ENCODE measurements at places on chromosomes 12 and 14. TPM values are rescaled to one million over a fixed set of nuclear protein-coding genes. Genes with fewer than 3 reads are reported as not detected.

The KRT73 gene
- not detected for total RNA-seq

GRCh38 chr14:92973261-92973797, 50.4 kb downstream of the CHGA start:
- DNase-seq, result peak; percentile 32

The KCNC2 gene
- not detected for total RNA-seq

The MYRFL gene
- 0.06 TPM for total RNA-seq

GRCh38 chr14:53764846-53765245, 191.8 kb downstream of the BMP4 start:
- no peak for DNase-seq

GRCh38 chr14:64726585-64726890, 22.3 kb downstream of the PLEKHG3 start:
- DNase-seq, result peak; percentile 86

DNA sequence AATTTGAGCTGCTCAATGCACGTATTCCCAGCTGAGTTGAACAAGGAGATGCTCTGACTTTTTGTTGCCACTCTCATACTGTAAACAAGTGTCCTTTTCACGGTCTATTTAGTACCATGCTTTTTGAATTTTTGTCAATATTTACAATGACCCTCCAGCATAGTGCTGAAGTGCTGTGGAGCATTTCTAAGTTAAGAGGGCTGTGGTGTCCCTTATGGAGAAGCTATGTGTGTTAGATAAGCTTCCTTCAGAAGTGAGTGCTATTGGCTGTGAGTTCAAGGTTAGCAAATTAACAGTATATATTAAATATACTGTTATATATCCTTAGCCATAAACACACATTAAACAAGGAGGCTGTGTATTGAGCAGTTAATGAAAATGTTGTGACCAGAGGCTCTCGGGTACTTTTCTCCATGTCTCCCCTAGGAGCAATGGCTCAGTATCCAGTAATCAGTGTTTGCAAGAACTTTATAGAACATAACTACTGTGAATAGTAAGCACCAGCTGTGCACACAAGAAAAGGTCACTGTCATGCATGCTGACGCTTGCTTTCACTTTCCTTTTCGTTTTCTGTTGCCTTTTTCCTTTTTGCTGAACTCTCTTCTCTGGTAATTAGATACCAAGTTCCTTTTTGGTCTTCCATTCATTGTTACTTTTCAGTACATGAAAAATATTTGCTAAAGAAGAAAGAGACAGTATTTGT, 187.2 kb upstream of the NEDD1 start:
- DNase-seq, result no peak

- DNase-seq, result no peak
Measured at GRCh38 chr12:21678959-21679358, 21.3 kb upstream of the LDHB start.

The TCTN1 gene
- total RNA-seq, result 14.7 TPM

DNA sequence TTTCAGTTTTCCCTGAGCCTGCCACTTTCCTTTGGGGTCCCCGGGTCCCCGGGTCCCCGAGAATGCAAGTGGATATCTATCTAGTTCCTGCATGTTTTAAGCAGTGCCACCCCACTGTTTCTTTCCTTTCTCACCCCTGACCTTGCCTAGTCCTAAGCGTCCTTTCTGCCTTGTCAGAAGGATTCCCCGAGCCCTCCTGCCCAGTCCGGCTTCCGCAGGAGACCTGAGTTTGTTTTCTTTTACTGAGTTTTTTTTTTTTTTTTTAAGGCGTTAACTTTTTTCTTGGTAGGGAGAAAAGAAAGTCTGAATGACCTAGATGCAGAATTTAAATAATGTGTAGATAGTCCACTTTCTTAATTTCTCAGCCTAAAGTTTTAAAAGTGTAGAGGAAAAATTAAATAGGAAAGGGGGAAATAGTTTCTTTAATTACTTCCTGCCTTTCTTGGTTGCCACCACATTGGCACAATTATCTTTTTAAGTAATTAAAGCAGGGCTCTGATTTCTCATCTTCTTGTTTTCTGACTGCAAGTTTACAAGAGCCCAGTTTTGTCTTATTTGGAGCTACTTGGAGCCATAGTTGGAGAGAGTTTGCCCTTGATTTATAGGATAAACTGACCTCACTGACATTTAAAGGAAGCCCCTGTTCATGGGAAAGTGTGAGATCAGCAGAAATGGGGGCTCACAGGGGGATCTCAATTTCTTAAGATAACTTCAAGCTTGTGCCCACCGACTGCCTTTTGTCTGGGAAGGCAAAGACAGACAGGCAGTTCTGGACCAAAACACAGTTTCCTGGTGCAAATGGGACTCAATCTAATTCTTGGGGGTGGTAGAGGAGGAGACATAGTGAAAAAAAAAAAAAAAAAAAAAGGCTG, 2.9 kb downstream of the PAX9 start:
- no peak for DNase-seq

The GPR137C gene
- 0.35 TPM for total RNA-seq

The C12orf54 gene
- not detected for total RNA-seq

DNA sequence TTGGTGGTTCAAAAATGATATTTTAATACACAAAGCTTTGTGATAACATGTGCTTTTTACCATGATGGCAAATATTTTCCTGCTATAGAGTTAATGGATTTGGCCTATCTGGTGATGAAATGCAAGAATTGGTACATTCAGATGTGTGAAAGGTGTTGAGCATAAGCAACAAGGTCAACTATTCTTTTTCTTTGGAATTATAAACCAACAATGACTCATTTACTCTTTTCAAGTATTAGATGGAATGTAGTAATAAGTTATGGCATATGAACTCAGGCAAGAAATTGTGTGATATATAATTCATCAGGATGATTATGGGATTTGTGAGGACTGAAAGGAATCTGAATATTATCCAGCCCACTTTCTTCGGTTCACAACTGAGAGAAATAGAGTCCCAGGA, 471.4 kb downstream of the ETNK1 start:
- DNase-seq, result no peak

The P2RX7 gene
- 1.6 TPM for total RNA-seq

DNA sequence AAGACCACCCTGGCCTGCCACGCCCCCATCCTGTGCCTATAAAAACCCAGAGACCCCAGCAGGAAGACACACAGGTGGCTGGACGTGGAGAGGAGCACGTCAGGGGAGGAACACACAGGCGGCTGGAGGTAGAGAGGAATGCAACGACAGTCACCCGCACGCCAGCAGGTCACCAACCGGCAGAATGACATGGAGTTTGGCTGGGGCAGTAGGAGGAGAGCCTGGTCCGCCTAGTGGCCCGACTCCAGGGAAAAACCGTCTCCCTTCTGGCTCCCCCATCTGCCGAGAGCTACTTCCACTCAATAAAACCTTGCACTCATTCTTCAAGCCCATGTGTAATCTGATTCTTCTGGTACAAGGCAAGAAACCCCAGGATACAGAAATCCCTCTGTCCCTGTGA, 62.7 kb upstream of the KCNH3 start:
- DNase-seq, result no peak

DNA sequence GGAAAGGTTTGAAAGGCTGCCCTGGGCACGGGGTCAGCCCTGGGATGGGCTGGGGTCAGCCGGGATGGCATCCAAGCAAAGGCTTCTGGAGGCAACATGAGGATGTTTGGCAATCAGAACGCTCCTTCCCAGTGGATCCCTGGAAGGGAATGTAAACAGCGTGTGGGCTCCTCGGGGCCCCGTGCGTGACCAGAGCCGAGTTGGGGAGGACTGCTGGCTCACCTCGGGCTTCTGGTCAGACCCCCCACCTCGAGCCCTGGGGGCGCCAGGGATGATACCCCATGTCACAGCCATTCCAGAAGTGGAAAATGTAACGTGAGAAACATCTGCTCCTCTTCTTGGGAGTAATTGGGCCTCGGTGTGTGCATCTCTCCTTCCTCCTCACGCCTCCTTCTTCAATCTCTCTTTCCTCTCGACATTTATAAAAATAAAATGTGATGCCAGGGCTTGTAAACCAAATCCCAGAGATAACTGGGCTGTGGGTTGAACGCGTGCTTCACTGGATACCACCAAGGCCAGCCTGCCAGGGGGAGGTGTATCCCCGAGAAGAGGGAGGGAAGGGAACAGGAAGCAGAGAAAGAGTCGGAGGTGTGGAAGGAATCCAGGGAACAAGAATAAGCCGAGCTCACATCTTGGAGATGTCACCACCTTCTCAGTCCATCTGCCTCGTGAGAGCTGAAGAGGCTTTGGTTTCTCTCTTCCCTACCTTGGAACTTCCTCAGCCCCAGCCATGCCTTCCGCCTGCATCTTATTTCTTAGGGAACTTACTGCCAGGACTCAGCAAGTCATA, 144.8 kb downstream of the NUAK1 start:
- DNase-seq, result no peak

GRCh38 chr12:107844312-107844921, 69.9 kb downstream of the ASCL4 start:
- DNase-seq, result peak; percentile 12

The PIP4K2C gene
- 15.6 TPM for total RNA-seq

DNA sequence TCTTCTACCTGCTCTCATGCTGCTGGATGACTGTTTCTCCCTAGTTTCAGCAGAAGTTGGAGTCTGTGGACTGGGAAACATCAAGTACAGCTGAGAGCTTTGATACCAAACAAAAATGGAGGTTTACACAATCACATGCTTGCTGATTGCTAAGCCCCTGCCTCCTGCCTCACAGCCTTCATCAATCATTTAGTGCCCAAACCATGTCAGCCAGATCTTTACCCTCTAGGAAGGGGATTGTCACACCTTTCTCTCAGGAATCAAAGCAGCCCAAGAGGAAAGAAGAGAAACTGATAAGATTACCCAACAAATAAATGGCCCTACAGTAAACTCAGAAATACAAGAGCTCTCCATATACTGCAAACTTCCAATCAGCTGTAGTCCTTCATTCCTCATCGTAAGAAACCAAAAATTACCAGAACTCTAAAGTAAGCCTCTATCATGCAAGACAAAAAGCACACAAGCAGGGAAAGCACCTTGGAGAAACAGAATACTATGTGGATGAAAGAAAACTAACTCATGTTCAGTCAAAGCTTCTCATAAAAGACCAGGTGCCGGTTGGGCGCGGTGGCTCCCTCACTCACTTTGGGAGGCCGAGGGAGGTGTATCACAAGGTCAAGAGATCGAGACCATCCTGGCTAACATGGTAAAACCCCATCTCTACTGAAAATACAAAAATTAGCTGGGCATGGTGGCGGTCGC, 63.6 kb upstream of the RESF1 start:
- DNase-seq, result no peak

DNA sequence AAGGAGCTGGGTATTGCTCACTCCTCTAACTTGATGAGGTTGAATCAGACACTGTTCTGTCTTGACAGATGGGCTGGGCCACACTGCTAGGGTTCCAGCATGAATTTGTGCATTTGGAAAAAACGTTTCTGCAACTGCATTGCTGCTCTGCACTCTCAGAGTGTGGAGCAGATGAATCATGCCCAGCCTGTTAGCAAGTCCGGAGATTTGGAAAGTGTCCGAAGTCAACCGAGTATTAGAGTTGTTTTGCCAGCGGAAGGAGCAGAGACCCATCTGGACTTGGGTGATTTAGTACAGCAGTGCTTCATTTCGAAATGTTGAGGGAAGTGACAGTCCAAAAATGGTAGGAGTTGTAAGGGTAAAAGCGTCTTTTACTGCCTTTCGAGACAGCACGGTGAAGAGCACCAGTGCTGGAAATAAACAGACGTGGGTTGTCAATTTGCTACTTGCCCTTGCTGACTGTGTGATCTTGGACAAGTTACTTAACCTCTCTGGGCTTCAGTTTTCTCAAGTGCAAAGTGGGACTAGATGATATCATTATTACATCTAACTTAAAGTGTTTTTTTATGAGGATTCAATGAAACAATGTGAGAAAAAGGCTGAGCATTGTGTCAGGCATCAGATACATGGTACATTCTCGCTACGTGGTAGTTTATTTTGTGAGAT, 139.5 kb downstream of the CHST11 start:
- DNase-seq, result no peak

DNA sequence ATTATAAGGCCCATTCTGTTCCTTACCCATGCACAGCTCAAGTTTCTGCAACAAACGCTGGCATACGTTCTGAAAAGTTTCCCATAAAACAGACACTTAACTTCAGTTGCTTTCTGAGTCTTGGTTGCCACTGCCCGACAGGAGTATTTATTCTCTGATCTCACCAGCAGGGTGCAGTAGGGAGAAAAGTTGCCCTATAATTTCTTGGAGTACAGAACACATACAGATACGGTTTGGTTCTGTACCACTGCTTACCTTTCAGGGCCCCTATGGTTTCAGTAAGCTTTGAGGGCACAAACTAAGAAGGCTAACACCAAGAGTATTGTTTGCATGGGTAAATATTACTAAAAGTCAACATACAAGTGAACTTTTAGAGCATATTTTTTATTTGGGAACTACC, 77.9 kb downstream of the SPATA7 start:
- DNase-seq, result no peak

The NPFF gene
- total RNA-seq, result not detected

GRCh38 chr12:93338598-93338997, 39.1 kb upstream of the NUDT4 start:
- no peak for DNase-seq

The PPP1R1A gene
- 1.1 TPM for total RNA-seq

DNA sequence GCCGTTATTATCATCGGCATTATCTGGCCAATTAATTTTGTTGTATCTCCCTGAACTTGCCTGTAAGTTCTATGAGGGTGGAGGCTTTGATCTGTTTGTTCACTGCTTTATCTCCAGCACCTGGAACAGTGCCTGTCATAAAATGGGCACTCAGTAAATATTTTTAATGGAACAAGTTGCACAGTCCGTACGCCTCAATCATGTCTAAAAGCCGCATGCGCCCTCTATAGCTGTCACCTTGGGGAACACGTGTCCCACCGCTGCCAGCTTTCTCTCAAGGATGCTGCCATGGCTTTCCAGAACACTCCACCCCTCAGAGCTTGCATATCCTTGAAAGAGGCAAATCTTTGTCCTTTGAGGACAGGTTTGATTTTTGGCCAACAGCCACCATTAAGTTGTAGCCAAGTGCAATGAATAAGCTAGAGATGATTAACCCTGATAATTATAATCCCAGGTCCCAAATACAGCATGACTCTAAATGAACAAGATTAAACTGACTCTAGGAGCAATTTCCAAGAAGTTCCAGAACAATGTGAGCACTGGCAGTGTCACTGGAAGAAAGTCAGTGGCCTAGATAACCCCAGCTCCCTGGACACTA, 55.1 kb downstream of the ERH start:
- DNase-seq, result no peak

- DNase-seq, result peak; percentile 19
Measured at GRCh38 chr12:40033242-40033630, 72.6 kb downstream of the SLC2A13 start.

- no peak for DNase-seq
Measured at GRCh38 chr14:56324454-56324853, 206.2 kb downstream of the PELI2 start.

The FAM222A gene
- total RNA-seq, result 2.8 TPM

DNA sequence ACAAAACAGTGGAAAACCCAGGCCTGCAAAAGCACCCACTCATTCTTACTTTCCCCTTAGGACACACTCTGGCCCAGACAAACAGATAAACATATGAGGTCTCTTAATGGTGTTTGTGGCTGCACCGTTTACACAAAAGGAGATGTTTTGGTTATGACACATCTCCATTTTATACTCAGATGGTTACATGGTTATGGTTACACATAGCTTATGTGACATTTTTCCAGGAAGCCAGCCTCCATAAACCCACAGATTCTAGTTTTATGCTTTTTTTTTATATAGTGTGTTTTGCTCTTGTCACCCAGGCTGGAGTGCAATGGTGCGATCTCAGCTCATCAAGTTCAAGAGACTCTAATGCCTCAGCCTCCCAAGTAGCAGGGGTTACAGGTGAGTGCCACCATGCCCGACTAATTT, 3.5 kb upstream of the KLRD1 start:
- no peak for DNase-seq

The KLRF1 gene
- 0.28 TPM for total RNA-seq
